ENCODE measurements at places on chromosomes 2 and 18.

GRCh38 chr2:130336877-130337734 is 5.6 kb upstream of the IMP4 start:
- peak; percentile 89 for DNase-seq

DNA sequence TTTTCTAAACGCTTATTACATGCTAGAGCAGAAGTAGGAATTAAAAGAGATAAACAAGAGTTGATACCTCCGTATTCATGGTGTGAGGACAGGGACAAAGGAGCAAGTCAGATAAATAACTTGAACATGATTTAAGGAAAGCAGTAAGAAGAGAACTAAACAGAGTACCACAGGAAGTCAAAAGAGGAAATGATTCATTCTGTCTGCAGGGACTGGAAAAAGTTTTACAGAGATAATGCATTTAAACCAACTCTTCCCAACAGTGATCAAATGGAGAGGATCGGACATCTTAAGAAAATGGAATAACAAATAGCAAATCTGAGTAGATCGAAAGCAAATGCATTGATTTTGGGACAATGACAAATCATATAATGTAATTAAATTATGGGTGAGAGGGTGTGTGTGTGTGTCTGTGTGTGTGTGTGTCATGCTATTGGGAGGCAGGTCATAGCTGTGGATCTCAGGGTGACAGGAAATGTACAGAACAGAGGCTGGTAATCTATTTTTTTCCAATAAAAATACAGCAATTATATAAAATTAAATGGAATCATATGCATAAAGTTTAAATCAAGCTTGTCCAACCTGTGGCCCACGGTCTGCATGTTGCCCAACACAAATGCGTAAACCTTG is 113.4 kb downstream of the MC4R start:
- DNase-seq, result no peak

GRCh38 chr2:58057707-58058530 is 11.3 kb downstream of the VRK2 start:
- DNase-seq, result no peak

DNA sequence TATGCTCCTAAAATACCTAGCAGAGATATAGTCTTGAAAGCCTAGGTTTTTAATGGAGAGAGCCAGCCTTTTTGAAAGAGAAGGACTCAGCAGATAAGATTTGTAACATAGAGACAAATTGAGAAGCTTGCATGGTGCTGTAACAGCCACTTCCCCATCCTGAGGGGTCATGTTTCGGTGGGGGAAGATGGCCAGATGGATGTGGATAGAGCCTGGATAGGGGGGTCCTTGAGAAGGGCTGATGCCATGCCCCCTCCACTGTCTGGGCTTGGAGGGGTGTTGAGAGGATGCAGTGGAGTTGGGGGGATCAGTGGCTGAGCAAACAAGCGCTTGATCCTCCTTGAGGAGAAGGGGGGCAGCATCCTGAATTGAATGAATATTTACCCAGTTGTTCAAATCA is 178.0 kb upstream of the HS6ST1 start:
- no peak for DNase-seq

DNA sequence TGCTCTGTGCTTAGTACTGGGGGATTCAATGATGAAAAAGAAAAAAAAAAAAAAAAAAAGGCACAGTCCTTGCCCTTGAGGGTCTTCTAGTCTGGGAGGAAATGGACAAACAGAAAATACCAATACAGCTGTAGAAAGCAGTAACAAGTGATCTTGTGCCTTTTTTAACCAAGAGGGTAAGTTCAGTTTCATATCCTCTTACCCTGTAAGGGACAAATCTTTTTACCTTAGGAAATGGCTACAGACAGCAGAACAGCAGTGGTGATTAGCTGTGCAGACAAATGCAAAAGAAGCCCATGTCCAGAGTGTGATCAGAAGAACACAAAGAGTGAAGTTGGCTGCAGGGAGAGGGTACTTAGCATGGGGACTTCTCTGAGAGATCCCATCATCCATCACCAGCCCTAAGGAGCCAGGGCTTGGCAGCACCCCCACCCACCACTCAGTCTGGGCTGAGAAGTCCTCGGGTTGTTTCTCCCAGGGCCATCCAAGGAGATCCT is 102.9 kb downstream of the ALPK2 start:
- no peak for DNase-seq

- DNase-seq, result no peak
Observed at GRCh38 chr2:161170958-161171932, 11.0 kb downstream of the TANK start.

GRCh38 chr2:214985619-214986018 is 152.8 kb downstream of the ABCA12 start:
- no peak for DNase-seq

DNA sequence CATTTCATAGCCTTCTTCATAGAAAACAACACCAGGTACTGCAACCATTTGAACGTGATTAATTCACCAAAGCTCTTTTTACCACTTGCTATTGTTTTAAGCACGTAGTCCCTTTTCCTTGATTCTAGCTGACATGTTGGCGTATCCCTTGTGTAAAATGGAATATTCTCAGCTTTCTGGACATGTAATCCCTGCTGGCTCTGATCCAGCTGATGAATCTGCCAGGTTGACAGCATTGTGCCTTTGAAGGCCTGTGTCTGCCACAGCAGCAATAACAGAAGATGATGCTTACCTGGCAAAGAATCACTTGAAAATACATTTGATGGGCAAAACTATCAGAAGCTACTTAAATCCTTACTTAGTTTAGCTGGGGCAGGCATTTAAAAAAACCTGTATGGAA is 81.0 kb upstream of the CCDC150 start:
- DNase-seq, result no peak

DNA sequence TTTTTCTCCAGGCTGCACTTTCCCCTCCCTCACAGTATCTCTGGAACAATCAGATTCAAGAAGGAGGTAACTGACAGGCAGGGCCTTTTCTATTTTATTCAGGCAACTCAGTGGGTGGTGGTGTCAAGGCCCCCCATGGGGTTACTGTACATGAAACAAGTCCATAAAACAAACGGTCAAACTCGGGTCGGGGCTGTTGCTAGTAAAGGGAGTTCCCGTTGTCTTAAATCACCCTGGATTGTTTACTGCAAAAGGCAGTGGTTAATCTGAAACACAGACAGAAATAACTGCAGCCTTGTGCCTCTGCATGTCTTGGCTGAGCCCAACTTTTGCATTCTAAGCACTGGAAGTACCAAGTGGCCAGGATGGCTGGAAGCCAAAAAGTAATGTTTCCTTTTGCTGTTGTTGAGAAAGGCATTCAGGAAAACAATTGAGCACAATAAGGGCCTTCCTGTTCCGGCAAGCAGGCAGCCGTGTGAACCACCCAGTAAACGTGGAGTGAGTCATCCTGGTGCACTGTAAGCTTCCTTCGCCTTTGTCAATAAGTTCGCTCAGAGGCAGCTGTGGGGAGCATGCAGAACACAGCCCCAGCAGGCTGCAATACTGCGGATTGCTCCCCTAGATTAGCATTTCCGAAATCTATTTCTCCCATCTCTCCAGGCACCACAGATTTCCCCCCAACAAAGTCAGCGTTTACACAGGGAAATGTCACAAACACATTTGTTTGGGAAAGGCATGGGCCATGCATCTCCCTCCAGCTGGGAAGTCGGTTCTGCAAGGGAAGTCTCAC is 149.6 kb downstream of the IRS1 start:
- peak; percentile 23 for DNase-seq

- no peak for DNase-seq
Observed at GRCh38 chr2:187117483-187117882, 268.5 kb upstream of the ZSWIM2 start.
